ENCODE measurements at places on chromosomes 2 and 18.
A peak's percentile ranks its signal among the peaks of the same experiment; 100 is the strongest.

GRCh38 chr2:128134573-128134972 is 43.6 kb downstream of the UGGT1 start:
- DNase-seq, result no peak

DNA sequence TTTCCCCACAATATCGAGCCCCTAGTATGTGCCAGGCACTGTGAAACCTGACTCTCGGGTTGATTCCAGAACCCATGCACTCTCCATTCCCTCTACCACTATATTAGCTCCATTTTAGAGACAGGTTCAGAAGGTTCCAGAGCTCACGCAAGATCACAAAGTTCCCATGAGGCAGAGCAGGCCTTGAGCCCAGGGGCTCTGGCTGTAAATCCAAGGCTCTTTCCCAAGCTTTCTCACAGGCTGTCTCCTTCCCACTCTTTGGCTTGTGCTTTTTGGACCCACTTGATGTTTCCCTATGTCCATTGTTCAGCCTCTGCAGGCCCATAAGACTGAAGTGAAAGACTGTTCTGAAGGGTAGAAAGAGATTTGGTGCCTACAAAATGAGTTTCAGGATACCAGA is 15.7 kb downstream of the KIAA2012 start:
- DNase-seq, result no peak

GRCh38 chr2:238462782-238463396 is 36.2 kb downstream of the ASB1 start:
- no peak for DNase-seq

DNA sequence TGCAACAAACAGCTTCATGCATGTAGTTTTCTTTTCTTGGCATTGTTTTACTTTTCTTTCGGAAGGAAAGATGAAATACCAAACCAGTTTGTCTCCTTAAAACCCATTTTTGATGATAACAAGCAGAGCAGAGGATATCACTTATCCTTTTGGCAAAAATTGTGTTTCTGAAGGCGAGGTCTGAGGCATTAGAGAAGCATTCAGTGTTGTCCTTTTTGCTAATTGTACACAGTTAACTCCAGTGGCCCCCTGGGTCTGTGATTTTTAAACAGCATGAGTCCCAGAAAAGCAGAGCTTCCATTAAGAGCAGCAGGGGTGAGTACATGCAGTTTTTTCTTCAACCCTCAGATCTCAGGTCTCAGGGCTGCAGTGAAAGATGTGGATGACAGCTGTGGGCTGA is 41.3 kb downstream of the TTC39C start:
- no peak for DNase-seq

DNA sequence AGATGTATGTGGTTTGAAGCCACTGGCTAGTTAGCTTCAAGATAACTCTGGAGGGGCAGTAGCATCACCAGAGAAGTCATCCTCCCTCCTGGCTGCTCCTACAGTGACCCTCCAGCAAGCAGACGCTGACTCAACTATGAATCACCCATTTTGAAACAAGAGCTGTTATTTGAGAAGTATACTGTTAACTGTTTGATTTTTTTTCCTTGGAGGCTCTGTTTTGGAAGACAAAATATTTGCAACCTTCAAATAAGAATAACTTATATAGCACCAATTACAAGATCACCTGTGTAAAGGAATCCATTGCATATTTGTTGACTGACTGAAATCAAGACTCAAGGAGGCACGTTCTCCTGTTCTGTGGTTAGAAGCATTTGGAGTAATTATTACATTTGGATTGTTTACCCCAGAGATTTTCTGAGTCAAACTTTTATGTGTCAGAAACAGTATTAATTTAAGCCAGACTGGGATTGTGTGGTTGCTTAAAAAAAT is 313.8 kb downstream of the MTX2 start:
- DNase-seq, result peak; percentile 67

DNA sequence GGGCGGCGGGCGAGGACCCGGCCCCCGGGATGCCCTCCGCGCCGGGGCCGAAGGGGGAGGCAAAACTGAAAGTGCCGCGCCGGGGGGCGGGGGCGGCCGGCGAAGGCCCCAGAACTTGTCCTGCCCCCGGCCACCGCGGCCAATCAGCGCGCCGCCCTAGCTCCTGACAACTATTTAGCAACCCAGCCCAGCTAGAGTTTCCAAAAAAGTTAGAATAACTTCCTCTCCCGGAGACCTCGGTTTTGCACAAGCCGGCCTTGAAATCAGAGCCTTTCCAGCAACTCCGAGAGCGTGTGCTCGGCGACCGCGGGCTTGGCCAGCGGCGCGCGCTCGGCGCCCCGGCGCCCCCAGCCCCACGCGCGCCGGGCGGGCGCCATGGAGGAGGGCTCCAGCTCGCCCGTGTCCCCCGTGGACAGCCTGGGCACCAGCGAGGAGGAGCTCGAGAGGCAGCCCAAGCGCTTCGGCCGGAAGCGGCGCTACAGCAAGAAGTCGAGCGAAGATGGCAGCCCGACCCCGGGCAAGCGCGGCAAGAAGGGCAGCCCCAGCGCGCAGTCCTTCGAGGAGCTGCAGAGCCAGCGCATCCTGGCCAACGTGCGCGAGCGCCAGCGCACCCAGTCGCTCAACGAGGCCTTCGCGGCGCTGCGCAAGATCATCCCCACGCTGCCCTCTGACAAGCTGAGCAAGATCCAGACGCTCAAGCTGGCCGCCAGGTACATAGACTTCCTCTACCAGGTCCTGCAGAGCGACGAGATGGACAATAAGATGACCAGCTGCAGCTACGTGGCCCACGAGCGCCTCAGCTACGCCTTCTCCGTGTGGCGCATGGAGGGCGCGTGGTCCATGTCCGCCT is at the start of gene TWIST2:
TWIST2 (plus strand) TSS at position 245 of the 850 bp plus-strand sequence; CDS start at position 376, 131 bp downstream.
- DNase-seq, result peak; percentile 96

- no peak for DNase-seq
Measured at GRCh38 chr2:100397118-100397860, 20.2 kb downstream of the CHST10 start.

GRCh38 chr2:191225126-191225525 is 20.1 kb upstream of the MYO1B start:
- DNase-seq, result no peak

DNA sequence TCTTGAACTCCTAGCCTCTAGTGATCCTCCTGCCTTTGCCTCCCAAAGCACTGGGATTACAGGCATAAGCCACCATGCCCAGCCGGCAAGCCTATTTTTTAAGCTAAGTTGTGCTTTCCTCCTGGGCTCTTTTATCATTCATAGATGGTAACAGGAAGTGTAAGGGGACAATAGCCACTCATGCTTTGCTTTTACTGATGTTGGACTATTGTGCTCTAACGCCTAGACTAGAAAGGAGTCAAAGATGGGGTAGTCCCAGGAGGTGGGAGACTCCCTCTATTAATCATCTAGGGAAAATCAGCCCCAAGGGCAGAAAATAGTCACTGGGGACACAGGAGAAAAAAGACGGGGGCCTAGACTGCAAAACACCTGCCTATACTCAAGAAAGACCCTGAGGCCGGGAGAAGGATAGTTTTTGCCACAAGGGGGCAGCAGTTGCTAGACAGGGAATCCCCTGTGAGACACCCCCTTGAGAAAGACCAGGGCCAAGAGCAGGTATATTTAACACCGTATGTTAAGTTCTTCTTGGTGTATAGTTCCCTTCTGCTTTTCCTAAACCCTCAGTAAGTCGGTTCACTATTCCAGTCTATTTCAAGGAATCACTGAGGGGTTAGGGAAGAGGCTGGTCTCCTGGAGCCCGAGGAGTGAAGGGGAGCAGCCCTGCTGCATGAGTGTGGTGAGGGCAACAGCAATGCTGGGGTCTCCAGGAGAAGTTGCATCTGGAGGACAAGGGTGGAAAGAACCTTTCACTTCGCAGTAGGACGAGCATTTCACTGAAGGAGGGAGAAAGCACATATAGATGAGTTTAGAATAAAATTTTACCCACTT is 2.1 kb upstream of the CXCR1 start:
- peak; percentile 75 for DNase-seq

- DNase-seq, result peak; percentile 99
Measured at GRCh38 chr2:150487537-150488429, at the start of gene RND3. TSS of gene RND3 (minus strand) at chr2:150487667. CDS start at chr2:150487417, 250 bp downstream.

GRCh38 chr2:240981871-240982800 is 16.3 kb upstream of the SNED1 start:
- DNase-seq, result peak; percentile 52

- DNase-seq, result no peak
Measured at GRCh38 chr2:33011941-33012340, 65.2 kb downstream of the LTBP1 start.

GRCh38 chr2:201285499-201285898 is 25.2 kb downstream of the CASP8 start:
- no peak for DNase-seq

GRCh38 chr2:182142062-182142461 is 156.4 kb downstream of the PPP1R1C start:
- no peak for DNase-seq

- DNase-seq, result no peak
Measured at GRCh38 chr2:6883448-6884122, 6.0 kb downstream of the RSAD2 start.

- DNase-seq, result no peak
Measured at GRCh38 chr18:23563377-23564043, 22.8 kb downstream of the NPC1 start.

- DNase-seq, result no peak
Measured at GRCh38 chr18:66077066-66077465, 326.3 kb downstream of the CDH7 start.

GRCh38 chr2:7997279-7997678 is 684.6 kb upstream of the ID2 start:
- no peak for DNase-seq

- DNase-seq, result no peak
Measured at GRCh38 chr18:63505566-63506335, 29.0 kb downstream of the SERPINB5 start.

- DNase-seq, result no peak
Measured at GRCh38 chr18:2147476-2148230, 423.7 kb downstream of the METTL4 start.
